Activated CD4-positive, alpha-beta memory T cell treated with anti-CD3 and anti-CD28 coated beads for 36 hours (primary cell): ENCODE measurements at places on chromosomes 7 and 10.
A peak's percentile ranks its signal among the peaks of the same experiment; 100 is the strongest.

- DNase-seq: no peak
These were observed 607.4 kb upstream of the MBL2 start for GRCh38 chr10:53379956-53380355.

GRCh38 chr7:155798673-155799439 lies 13.4 kb downstream of the SHH start:
- no peak for DNase-seq

DNA sequence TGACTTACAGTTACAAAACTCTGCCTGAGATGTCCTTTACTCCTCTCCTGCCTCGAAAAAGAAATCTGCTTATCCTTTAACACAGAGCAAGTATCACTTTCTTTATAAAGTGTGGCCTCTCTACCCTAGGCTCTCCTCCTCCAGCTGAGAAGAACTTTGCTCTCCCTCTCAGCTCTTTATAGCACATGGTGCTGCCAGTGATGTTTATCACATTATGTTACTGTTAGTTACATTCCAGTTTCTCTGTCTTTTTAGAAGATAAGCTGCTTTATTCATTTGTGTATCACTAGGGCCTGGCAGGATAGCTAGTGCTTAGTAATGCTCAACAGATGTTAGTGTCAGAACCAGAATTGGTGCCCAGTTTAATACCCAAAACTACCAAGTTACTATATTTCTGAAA lies 41.1 kb upstream of the TMEM229A start:
- no peak for DNase-seq

DNA sequence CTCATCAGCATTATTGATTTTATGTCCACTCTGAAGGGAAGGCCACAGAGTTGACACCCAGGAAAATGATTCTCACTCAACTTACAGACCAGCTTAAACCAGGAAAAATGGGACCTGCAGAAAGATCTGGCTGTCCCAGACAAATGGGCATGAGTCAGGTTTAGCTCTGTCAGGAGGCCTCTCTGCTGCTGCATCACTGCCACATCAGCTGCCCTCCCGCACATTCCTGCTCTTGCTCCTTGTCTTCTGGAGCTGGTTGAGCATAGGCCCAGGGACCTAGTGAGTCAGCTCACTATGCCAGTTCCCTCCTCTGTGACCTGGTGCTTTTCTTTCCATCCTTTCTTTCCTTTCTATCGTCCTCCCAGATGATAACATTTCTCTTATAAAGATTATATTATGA lies 18.8 kb upstream of the SMNDC1 start:
- DNase-seq: no peak

DNA sequence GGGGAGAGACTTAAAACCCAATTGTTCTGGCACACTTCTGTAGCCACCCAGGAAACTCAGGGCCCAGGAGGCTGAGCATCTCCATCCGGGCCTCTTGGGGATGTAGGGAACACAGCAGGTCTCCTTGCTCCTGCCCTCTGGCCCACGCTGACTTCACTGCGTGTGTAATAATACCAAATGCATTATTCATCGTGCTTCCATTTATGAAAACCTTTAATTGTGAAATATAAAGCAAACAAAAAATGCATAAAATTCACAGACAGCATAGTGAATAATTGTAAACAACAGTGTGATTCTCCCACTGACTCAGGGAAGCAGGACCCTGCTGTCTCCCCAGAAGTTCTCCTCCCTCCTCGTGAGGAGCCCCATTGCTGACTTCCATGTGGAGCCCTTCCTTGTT lies 70.3 kb upstream of the SHH start:
- DNase-seq: no peak

- DNase-seq: no peak
These were observed 25.2 kb downstream of the FOXK1 start for GRCh38 chr7:4707217-4707741.

GRCh38 chr10:92082583-92083280 lies 159.2 kb downstream of the BTAF1 start:
- no peak for DNase-seq

GRCh38 chr7:2199528-2199927 lies 33.2 kb downstream of the MAD1L1 start:
- DNase-seq: no peak

GRCh38 chr10:85600026-85600743 lies 766.4 kb downstream of the GRID1 start:
- no peak for DNase-seq

- DNase-seq: no peak
These were observed 17.0 kb upstream of the CYP2C18 start for GRCh38 chr10:94666391-94667102.

DNA sequence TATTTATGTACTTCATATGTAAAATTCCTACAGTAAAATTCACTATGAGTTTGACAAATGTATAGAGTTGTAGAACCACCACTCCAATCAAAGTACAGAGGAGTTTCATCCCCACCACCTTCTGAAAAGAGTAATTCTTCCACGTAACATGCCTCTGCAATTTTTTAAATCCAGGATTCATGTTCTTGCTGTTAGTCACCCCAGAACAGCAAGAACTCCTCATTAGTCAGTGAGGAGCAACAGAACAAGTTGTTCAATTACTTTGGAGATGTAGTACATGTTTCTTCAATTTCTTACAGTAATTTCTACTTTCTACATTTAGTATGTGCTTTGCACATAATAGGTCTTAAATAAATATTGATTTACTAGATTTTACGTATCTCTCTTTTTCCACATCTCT lies 248.1 kb downstream of the ABCA13 start:
- no peak for DNase-seq

DNA sequence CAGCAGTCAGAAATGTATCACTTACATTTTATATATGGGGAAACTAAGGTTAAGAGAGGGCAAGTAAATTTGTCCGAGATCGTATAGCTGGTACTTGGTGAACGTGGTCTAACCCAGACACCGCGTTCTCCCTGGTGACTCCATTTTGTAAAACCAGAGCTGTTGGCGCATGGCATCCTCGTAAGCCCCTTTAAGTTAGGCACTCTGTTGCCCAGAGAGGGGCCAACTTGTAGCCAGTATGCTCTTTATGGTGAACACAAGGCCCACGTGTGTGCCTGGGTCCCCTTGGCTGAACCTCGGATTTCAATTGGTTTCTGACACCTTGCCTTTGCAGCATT lies 39.7 kb upstream of the ZNF518A start:
- no peak for DNase-seq

GRCh38 chr7:135768467-135768866 lies 19.9 kb upstream of the FAM180A start:
- DNase-seq: no peak

DNA sequence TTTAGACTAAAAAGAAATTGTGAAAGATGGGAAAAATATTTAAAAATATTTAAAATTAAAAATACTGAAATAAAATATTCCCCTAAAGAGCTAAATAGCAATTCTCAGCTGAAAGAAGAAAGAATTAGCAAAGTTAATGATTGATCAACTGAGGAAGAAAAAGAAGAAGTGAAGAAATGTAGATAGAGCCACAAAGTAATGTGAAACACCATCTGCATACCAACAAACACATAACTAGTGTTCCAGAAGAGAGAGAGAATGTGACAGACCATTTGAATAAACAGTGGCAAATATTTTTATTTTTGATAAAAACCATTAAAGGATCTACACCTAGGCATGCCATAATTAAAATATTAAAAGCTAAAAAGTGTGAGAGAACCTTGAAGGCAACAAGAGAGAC lies 784.5 kb upstream of the ZWINT start:
- no peak for DNase-seq

- DNase-seq: no peak
These were observed 24.7 kb upstream of the AMZ1 start for GRCh38 chr7:2663121-2663886.

- peak; percentile 50 for DNase-seq
These were observed 24.6 kb upstream of the ITGA8 start for GRCh38 chr10:15744217-15744865.

- DNase-seq: peak; percentile 78
These were observed 42.1 kb downstream of the FAM53B start for GRCh38 chr10:124701881-124702656.

GRCh38 chr10:117796130-117796745 lies 250.5 kb downstream of the RAB11FIP2 start:
- DNase-seq: no peak

DNA sequence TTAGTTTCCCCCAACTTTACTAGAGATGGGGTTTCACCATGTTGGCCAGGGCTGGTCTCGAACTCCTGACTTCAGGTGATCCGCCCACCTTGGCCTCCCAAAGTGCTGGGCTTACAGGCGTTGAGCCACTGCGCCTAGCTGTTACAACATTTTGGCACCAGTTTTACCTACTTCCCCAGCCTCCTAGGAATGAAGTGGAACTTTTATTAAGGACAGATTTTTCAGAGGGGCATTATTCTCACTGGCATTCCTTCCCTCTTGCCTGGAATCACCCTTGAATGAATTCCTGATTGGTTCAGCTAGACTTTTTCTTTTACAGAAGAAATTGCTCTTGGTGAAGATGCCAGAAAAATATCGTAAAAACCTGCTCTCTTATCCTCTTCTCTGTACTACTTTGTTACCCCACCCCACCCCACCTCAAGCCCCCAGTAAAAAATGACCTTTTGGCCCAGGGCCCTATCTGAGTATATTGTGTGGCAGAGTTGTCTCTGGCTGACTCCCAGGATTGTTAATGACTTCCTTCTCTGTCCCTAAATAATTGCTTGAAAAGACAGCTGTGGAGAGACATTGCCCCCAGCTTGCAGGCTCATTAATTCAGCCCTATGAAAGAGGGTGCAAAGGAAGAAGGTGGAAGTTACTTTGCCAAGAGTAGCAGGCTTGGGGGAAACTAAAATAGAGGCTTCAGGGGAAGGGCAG lies 189.6 kb downstream of the AUTS2 start:
- DNase-seq: no peak

GRCh38 chr10:119330342-119330741 lies 123.0 kb downstream of the GRK5 start:
- no peak for DNase-seq

GRCh38 chr10:117547016-117547715 lies 4.6 kb downstream of the EMX2 start:
- DNase-seq: no peak

GRCh38 chr10:86387178-86387794 lies 20.7 kb upstream of the GRID1 start:
- no peak for DNase-seq
